ENCODE measurements at places on chromosomes 6 and 20. TPM values are rescaled to one million over a fixed set of nuclear protein-coding genes. Genes with fewer than 3 reads are reported as not detected.

- no peak for DNase-seq
Observed at GRCh38 chr6:21533678-21534077, 59.9 kb upstream of the SOX4 start.

DNA sequence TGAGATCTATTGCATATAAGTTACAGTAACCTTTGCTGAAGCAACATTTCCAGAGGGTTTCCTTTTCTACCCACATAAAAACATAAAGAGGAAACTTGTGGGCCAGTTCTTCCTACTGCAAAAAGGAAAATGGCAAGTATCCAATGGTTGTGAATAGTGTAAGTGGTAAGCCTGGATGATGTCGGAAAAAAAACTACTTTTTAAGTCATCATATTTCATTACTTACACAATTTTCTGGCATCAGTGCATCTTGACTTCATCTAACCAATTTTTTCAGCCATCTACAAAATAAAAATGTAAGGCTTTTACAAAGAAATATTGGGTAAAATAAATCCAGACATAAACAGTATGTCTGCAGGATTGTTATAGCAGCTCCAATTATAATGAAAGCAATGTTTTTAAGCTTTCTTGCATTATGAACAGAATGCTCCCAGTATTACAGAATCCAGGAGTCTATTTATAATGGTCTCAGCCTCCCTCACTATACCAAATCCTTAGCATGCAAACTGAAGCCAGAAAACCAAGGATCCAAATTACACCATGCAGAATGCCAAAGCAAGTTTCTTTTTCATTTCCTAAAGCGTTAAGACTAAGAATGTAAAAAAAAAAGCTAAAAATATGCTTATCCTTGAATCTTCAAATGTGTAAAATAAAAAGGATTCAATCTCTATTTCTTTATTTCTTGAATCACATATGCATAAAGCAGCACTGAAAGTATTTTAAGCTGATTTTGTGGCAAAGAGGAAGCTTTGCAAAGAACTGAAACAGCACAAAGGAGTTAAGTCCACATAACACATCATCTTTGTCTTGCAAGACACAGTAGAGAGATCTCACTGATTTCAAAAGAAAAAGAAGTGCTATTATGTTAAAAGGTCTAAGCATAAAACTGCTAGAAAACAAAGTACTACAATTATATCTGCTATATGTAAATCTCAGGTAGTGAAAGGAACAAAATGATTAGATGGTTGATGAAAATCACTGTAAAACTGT is 126.8 kb upstream of the HMGCLL1 start:
- no peak for DNase-seq

- no peak for DNase-seq
Observed at GRCh38 chr6:110575925-110576463, 99.6 kb upstream of the SLC22A16 start.

DNA sequence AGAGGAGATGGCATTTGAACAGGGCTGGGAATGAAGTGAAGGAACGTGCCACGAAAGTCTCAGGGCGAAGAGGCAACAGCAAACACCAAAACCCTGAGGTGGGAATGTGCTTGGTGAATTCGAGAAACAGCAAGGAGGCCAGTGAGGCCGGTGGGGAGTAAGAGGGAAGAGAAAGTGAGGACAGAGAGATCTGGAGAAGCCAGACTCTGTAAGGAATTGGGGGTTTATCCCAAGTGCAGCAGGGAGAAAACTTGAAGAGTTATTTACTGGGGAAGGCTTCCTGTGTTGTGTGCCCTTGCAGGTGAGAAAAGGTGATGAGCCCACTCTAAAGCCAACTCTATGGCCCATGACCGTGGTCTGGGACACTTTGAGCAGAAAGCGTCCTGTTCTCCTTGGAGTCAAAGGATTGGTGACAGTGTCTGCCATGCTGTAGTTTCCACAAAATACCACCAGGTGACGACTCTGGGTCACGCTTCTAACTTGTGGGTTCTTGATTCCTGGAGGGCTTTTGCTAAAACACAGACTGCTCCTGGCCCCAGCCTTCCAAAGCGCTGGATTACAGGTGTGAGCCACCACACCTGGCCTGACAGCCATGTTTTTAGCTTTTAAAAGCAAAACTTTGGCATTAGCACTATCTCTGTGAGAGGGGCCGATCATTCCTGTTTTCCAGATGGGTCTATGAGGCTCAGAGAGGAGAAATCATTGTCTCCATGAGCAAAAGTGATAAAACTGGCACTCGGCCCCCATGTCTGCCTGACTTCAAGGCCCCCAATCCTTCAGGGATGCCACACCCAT is 18.0 kb upstream of the CSNK2A1 start:
- no peak for DNase-seq

GRCh38 chr6:30912746-30913520 is 1.1 kb upstream of the VARS2 start:
- DNase-seq: no peak

DNA sequence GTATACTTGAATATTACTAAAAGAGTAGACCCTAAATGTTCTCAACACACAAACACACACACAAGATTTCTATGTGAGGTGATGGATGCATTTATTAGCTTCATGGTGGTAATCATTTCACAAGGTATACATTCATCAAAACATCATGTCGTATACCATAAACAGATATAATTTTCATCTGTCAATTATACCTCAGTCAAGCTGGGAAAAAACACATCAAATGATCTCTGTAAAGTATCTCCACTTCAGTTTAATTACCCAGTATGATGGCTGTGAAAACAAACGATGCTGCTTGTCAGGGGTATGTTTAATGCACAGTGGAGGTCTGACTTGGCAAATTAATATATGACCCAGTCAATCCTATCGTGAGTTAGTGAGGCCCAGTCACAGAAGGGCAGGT is 157.2 kb downstream of the MTFR2 start:
- no peak for DNase-seq

DNA sequence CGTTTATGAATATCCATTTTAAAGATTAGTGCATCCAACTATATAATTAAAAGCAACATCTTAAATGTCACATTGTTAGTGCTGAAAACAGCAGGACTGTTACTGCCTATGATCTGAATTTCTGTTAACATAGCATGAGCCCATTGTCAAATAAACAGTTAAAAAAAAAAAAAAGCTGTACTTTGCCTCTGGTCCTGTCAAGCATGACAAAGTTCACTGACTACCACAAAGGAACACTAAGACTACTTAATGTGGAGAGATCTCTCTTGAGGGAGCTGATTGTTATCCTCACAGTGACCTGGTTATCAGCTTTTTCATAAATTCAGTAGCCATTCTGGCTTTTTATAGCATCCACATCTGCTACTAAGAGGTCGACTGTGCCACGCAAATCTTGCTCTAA is 228.1 kb downstream of the TMEM200A start:
- DNase-seq: no peak

DNA sequence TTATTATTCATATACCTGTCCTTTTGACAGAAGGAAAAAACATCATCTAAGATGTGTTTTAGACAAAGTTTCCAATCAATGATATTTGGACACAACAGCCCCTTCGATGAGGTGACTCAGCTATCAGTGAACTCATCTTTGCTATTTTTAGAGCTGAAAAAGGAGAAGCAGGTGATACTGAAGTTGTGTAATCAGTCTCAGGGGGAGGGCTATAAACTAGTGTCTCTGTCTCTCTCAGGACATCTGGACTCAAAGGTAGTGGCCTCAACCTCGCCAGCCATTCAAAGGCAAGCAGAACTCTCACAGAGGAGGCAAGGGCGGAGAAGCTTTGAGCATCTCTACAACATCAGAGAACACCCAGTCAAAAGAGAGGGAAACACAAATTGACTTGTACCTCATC is 135.4 kb downstream of the BFSP1 start:
- DNase-seq: no peak

- DNase-seq: no peak
Observed at GRCh38 chr6:74705451-74705850, 500.4 kb downstream of the COL12A1 start.

DNA sequence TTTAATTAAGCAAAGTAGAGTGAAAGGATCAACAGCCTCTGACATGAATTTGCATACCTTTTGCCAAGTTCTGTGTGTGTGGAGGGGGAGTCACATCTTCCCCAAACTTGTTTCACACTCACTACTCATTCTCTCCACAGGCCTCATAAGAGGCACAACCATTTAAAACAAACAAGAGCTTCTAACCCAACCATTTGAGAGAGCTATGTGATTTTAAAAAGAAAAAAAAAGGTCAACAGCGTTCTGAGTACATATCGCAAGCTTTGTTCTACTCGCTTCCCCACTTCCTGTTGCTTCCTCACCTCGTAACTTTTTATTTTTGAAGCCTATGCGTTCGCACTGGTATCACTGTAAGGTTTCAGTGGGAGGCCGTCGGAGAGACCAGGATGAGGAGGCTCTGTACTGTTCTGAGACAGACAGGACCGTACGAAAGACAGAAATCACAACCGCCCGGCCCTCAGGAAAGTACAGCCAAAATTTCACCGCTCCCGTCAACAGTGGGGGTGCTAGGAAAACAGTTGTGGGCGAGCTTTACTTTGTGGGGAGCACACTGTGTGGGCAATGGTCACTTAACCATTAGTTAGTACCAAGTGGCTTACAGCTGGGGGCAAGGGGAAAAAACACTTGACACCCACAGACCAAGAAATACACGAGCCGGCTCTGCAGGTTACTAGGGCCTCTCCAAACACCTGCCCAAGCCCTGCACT is 61.3 kb downstream of the TRERF1 start:
- no peak for DNase-seq

Gene TRERF1
- 7.9 TPM for polyA plus RNA-seq

Gene KCNK16
- polyA plus RNA-seq: not detected

Gene GSTA1
- polyA plus RNA-seq: 0.24 TPM

Gene RCAN2
- 60.2 TPM for polyA plus RNA-seq

Gene RAB5IF
- polyA plus RNA-seq: 69.4 TPM

Gene RBPJL
- polyA plus RNA-seq: not detected

All from urinary bladder (tissue), 4 donors.